ENCODE measurements at places on chromosomes 16 and 17. TPM values are rescaled to one million over a fixed set of nuclear protein-coding genes. Genes with fewer than 3 reads are reported as not detected.
A peak's percentile ranks its signal among the peaks of the same experiment; 100 is the strongest.

GRCh38 chr17:40810494-40810893 lies 10.7 kb upstream of the KRT28 start:
- H3K36me3 ChIP-seq = no peaks in the 10 kb centered on the region
- no peaks in the 10 kb centered on the region for H3K4me1 ChIP-seq
- no peak overlapping the region for H3K27ac ChIP-seq
- H3K4me3 ChIP-seq = no peak overlapping the region
- H3K27me3 ChIP-seq = peaks cover 72% of the 10 kb centered on the region

GRCh38 chr16:81693041-81693743 lies 85.9 kb upstream of the PLCG2 start:
- H3K27ac ChIP-seq = no peak overlapping the region
- H3K4me1 ChIP-seq = no peaks in the 10 kb centered on the region
- no peak for DNase-seq

GRCh38 chr17:17727111-17727659 lies 45.9 kb downstream of the RAI1 start:
- peaks cover 14% of the 10 kb centered on the region for H3K27me3 ChIP-seq
- peaks cover 45% of the 10 kb centered on the region for H3K4me1 ChIP-seq
- H3K4me3 ChIP-seq = no peak overlapping the region
- DNase-seq = no peak

- peaks cover 56% of the 10 kb centered on the region for H3K27me3 ChIP-seq
- H3K27ac ChIP-seq = no peak overlapping the region
- no peaks in the 10 kb centered on the region for H3K36me3 ChIP-seq
- no peak for DNase-seq
- H3K4me3 ChIP-seq = no peak overlapping the region
Measured at GRCh38 chr17:46817151-46817900, 1.2 kb downstream of the WNT3 start.

- H3K27me3 ChIP-seq = no peaks in the 10 kb centered on the region
- H3K4me3 ChIP-seq = no peak overlapping the region
- no peak for DNase-seq
- H3K27ac ChIP-seq = no peak overlapping the region
- no peaks in the 10 kb centered on the region for H3K36me3 ChIP-seq
Measured at GRCh38 chr17:77323413-77324171, 182.8 kb downstream of the SEC14L1 start.

GRCh38 chr17:18027280-18027679 lies 11.7 kb downstream of the ATPAF2 start:
- no peak overlapping the region for H3K27ac ChIP-seq
- DNase-seq = no peak
- no peaks in the 10 kb centered on the region for H3K27me3 ChIP-seq
- H3K4me3 ChIP-seq = no peak overlapping the region
- H3K36me3 ChIP-seq = peaks cover 24% of the 10 kb centered on the region

DNA sequence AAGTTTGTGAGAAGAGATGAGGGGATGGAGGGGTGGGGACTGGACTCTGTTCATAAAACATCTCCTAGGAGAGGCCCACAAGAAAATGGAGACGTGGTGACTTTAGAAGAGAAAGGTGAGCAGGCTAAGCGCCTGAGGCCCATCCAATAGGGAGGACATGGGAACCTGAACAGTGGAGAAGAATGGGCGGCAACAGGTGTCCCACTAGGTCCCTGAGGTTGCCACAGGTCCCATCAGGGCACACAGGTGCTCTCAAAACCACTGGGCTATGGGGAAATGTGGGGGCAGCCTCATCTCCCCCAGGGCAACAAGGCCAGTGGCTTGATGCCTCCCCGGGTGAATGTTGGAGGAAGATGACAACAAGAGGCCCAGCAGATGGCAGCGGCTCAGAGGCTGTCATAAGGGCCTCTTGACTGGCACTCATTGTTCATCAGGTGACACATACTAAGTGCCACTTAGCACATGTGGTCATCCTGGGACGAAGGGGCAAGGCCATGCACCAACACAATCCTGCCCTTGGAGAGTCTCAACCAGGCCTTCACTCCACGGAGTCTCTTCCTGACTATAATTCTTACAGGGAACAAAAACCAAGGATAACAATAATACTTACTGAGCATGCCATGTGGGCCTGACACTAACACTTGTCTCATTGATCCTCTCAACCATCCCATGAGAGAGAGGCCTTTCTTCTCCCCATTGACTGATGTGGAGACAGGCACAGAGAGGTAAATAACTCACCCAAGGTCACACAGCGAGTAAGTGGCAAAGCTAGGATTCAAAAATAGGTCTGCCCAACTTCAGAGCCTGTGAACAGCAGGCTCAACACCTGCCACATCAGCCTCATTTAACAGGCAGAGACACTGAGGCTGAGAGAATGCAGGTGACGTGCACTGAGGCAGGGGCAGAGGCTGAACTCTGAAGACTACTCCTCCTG lies 38.0 kb downstream of the CUEDC1 start:
- H3K27me3 ChIP-seq = no peaks in the 10 kb centered on the region
- peak; percentile 32 for DNase-seq
- no peaks in the 10 kb centered on the region for H3K4me1 ChIP-seq
- H3K27ac ChIP-seq = no peak overlapping the region
- H3K4me3 ChIP-seq = no peak overlapping the region
- H3K36me3 ChIP-seq = peaks cover 3% of the 10 kb centered on the region

- peaks cover 46% of the 10 kb centered on the region for H3K4me1 ChIP-seq
- H3K4me3 ChIP-seq = no peak overlapping the region
- no peak for DNase-seq
- H3K27me3 ChIP-seq = peaks cover 66% of the 10 kb centered on the region
- H3K27ac ChIP-seq = no peak overlapping the region
- H3K36me3 ChIP-seq = no peaks in the 10 kb centered on the region
Measured at GRCh38 chr17:19305256-19305655, 57.3 kb downstream of the B9D1 start.

GRCh38 chr17:48993951-48994350 lies 3.2 kb upstream of the IGF2BP1 start:
- H3K4me3 ChIP-seq = no peak overlapping the region
- H3K4me1 ChIP-seq = peaks cover 24% of the 10 kb centered on the region
- peaks cover 97% of the 10 kb centered on the region for H3K27me3 ChIP-seq
- no peaks in the 10 kb centered on the region for H3K36me3 ChIP-seq

- peak; percentile 58 for DNase-seq
- no peak overlapping the region for H3K27ac ChIP-seq
- no peaks in the 10 kb centered on the region for H3K27me3 ChIP-seq
- no peaks in the 10 kb centered on the region for H3K36me3 ChIP-seq
- H3K4me3 ChIP-seq = no peak overlapping the region
Measured at GRCh38 chr16:9134739-9135138, 43.3 kb downstream of the HAPSTR1 start.

- H3K4me3 ChIP-seq = no peak overlapping the region
- peaks cover 16% of the 10 kb centered on the region for H3K27me3 ChIP-seq
- DNase-seq = no peak
- no peaks in the 10 kb centered on the region for H3K4me1 ChIP-seq
Measured at GRCh38 chr17:40525294-40525693, 23.9 kb upstream of the TNS4 start.

DNA sequence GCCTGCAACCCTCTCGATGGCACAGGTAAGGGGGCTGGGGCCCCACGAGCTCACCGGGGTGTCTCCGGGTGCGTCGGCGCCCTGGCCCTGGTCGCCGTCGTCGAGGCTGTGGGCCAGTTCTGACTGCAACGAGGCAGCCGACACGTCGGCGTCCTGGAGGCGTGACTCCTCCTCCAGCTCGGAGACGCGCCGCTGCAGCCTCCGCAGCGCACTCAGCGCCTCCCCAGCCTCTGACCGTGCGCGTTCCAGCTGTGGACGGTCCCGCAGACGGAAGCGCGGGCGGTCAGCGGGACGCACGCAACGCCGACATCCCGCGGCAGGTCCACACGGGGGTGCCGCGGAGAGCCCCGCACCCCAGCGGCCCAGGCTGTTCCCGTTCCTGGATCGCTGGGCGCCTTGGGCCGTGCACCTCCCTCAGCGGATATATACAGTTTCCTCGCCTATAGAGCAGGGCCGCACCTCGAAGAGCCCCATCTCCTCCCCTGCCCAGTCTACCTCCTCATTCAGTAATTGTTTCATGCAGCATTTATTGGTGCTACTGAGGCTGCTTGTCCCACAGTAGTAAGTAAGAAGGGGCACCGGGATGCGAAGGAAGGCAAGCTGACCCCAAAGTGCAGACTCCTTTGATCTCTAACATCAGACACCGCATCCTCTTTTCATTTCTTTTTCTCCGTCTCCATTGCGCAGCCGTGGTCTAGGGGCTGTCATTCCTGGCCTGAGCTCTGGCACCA lies 5.8 kb downstream of the THOC6 start:
- DNase-seq = no peak
- no peak overlapping the region for H3K27ac ChIP-seq
- peak overlapping the region; percentile 32 for H3K4me3 ChIP-seq

GRCh38 chr16:46573008-46573833 lies 48.0 kb downstream of the SHCBP1 start:
- no peak overlapping the region for H3K4me3 ChIP-seq
- peak; percentile 4 for DNase-seq
- no peaks in the 10 kb centered on the region for H3K27me3 ChIP-seq
- H3K27ac ChIP-seq = no peak overlapping the region
- H3K36me3 ChIP-seq = no peaks in the 10 kb centered on the region

GRCh38 chr16:31271621-31272190 lies 11.9 kb downstream of the ITGAM start:
- no peak overlapping the region for H3K4me3 ChIP-seq
- peaks cover 81% of the 10 kb centered on the region for H3K36me3 ChIP-seq
- H3K27me3 ChIP-seq = no peaks in the 10 kb centered on the region
- H3K4me1 ChIP-seq = no peaks in the 10 kb centered on the region
- DNase-seq = no peak
- no peak overlapping the region for H3K27ac ChIP-seq

Gene GSPT1
- 48.3 TPM for polyA plus RNA-seq

Gene SERPINF2
- 0.79 TPM for polyA plus RNA-seq

Gene CMTM3
- polyA plus RNA-seq = 131 TPM

Gene CRYM
- polyA plus RNA-seq = not detected

Gene PLA2G10
- not detected for polyA plus RNA-seq

Gene VTN
- not detected for polyA plus RNA-seq
